ENCODE measurements at places on chromosomes 7 and 10.

- no peak for DNase-seq
Observed at GRCh38 chr10:11520892-11521291, 90.6 kb downstream of the USP6NL start.

GRCh38 chr7:46139079-46139478 is 218.0 kb upstream of the IGFBP3 start:
- DNase-seq, result peak; percentile 52

DNA sequence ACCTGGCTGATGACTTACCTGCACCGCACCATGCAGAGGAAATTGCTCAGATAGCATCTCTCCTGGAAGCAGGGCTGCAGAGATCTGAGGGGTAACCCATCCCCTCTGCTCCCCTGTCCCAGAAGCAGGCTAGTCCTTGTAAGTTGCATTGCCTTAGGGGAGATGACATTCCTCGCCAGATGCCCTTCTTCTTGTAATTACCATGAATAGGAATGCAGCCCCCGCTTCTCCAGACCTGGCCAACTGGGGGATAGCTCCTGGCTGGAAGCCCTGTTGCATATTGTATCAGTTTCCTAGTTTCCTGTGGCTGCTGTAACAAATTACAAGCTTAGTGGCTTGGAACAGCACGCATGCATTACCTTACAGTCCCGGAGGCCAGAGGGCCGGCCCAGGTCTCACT is 47.5 kb upstream of the EN2 start:
- no peak for DNase-seq

DNA sequence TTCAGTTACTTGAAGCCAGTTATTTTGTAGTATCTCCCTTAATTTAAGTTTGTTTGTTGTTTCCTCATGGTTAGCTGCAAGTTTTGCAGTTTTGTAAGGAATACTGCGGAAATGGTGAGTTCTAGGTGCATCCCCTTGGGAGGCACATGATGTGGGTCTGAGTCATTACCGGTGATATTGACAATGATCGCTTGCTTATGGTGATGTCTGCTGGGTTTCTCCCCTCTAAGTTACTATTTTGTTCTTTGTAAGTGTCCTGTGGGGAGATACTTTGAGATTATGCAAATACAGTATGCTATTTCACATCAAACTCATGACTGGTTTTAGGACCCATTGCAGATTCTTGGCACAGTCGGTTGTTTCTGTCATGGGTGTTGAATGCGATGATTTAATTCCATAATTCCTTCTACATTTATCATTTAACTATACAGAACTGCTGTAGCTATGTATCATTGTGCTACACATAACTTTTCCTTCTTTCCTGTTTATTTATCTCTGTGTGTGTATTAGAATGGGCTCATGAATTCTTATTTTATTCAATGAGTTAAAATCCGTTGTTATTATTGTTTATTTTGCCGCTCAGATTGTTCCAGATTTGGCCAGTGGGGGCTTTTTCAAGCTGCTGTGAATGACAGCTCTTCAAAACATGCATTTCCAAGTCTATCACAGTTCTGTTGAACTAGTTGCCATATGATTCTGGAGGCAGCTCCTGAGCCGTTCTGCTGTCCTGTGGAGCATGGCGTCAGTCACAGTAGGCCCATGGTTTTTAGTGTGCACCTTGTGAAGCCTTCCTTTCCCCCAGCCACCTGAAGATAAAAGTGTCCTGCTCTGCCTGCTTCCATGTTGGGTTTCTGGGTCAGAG is 18.4 kb downstream of the TSPAN14 start:
- peak; percentile 69 for DNase-seq

- DNase-seq, result no peak
Observed at GRCh38 chr7:28446131-28446530, 33.8 kb downstream of the CREB5 start.

DNA sequence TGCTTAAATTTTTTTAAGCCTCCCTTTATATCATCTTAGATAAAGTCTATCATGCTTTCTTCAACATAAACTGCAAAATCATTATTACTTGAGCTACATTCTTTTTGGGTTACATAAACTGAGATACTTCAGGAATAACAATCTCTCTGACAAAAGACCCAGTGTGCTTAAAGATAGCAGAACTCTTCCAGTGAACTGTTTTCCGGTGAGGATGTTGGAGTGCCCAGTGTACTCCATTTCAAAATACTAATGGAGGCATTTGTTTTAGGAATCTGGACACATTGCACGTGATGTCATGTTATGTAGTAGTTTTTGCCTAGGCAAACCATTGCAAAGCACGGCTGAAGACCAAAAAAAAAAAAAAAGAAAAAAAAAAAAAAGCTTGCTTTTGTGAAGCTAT is 388.2 kb upstream of the CELF2 start:
- DNase-seq, result no peak

DNA sequence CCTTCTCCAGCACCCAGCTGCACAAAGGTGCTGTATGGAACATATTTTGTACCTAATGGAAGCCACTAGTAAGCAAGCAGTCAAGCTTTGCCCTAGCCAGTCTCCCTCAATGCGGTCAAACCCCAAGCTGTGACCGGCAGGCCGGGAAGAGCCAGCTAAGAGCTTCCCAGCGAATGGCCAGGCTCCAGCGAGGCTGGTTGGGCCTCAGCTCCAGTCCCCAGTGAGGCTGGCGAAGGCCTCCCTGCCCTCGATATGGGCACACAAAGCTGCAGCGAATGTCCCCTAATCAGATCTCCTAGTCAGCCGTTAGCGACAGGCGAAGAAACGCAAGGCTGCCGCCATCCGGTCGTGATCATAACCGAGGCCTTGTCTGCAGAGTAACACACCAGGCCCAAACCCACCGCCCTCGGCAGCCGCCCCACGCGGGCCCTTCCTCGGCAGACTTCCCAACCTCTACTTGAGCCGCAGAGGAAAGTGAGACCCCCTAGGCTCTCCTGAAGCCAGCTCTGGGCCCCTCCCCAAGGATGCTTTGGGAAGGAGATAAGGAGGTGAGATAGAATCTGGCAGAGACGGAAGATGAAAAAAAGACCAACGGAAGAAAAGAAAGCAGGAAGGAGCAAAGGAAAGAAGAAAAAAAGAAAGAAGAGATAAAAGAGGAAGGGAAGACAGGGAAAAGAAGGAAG is 3.1 kb upstream of the HOXA9 start:
- DNase-seq, result peak; percentile 72

GRCh38 chr7:157515342-157516041 is 178.7 kb downstream of the DNAJB6 start:
- DNase-seq, result no peak

DNA sequence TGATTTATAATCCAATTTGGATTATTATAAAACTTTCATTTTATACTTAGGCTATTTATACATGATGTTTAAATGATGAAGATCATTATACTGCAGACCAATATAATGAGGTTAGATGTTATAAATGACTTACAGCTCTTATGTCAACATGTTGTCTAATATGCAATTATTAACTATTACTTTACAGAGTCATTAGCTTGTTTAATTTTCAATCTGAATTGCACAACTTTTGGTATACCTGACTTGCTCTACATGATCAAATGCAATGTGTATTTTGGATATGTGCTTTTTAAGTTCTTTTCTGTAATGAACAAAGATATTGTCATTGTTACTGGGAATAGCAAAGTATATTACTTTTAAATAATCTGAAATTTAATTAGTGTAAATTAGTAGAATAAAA is 569 bp downstream of the CD36 start:
- no peak for DNase-seq

GRCh38 chr10:52768001-52768532 is 4.5 kb downstream of the MBL2 start:
- DNase-seq, result no peak

GRCh38 chr10:88764110-88764509 is 4.3 kb downstream of the LIPN start:
- no peak for DNase-seq

- DNase-seq, result no peak
Observed at GRCh38 chr10:44463511-44464121, 78.7 kb upstream of the CXCL12 start.

- DNase-seq, result no peak
Observed at GRCh38 chr7:50372923-50373322, 68.4 kb downstream of the IKZF1 start.

DNA sequence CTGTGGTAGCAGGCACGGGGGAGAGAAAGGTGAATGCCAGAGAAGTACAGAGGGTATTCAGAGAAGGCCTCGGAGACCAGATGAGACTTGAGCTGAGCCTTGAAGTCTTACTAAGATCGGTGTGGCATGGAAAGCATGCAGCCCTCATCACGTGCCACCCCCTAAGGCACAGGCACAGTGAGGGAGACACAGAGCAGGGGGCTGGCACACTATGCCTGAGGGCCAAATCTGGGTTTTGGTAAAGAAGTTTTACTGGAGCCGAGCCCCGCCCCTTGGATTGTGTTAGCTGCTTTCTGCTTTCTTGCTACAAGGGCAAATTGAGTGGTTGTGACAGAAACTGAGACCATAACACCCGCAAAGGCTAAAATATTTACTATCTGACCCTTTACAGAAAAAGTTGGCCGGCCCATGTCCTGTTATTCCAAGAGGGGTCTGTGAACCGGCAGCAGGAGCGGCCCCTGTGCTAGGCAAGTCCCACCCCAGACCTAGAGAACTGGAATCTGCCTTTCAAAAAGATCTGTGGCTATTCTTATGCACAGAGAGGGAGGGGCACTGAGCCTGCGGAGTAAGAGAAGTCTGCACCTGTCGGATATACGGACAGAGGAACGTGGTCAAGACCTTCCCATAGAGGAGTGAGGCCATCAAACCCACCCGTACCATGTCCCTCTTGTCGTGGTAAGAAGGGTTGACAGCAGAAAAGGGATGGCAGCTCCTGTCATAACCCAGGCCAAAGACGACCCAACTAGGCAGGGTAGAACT is 109.3 kb upstream of the RHEB start:
- DNase-seq, result no peak

GRCh38 chr10:4663162-4663992 is 162.6 kb upstream of the AKR1E2 start:
- peak; percentile 97 for DNase-seq

- no peak for DNase-seq
Observed at GRCh38 chr7:14115701-14116100, 126.2 kb upstream of the ETV1 start.

- no peak for DNase-seq
Observed at GRCh38 chr7:38372290-38372689, 98.9 kb upstream of the TARP start.

GRCh38 chr7:88046839-88047573 is 113.0 kb downstream of the ADAM22 start:
- DNase-seq, result no peak

DNA sequence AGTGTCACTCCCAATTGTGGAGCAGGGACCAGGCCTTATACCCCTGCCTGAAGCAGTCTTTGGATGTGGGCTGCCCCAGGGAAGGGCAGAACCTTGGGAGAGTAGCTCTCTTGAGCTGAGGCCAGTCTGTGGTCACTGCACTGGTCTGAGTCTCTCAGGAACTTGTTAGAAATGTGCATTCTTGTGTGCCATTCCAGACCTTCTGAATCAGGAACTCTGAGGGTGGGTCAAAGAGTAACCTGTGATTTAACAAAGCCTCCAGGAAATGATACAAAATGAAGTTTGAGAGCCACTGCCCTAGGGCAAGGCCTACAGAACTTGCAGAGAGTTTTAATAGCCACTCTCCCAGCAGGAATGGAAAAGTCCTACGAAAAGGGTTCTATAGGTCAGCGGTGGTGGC is 68.1 kb downstream of the LYZL1 start:
- no peak for DNase-seq

- no peak for DNase-seq
Observed at GRCh38 chr7:127995156-127995880, 35.9 kb downstream of the LRRC4 start.

DNA sequence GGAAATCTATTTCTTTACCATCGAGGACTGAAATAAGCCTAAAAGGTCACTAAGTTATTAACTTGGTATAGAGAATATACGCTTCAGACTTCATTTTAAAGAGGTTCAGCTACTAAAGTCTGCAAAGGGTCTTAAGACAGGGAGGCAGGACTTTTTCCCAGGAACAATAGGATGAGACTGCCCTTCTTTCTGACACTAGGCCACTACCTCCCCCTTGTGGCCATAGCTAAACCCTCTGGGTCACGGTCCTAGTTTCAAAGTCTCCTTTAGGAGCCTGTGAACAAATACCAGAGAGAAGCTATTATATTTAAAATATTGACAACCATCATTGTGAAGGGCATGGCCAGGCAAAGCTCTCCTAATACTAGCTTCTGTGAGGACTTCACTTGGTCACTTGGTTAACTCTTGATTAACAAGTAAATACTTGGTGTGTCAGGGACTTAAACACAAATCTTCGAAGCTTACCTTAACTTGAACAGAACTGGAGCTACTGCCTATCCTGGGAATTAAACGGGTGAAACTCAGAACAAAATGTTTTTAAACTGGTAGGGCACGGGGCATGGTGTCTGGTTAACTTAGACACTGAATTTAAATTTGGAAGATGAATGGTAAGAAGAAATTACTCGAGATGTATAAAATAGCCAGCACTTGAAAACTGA is 75.6 kb downstream of the CCDC6 start:
- DNase-seq, result peak; percentile 45

- DNase-seq, result peak; percentile 80
Observed at GRCh38 chr7:471866-472639, 47.6 kb downstream of the PDGFA start.

DNA sequence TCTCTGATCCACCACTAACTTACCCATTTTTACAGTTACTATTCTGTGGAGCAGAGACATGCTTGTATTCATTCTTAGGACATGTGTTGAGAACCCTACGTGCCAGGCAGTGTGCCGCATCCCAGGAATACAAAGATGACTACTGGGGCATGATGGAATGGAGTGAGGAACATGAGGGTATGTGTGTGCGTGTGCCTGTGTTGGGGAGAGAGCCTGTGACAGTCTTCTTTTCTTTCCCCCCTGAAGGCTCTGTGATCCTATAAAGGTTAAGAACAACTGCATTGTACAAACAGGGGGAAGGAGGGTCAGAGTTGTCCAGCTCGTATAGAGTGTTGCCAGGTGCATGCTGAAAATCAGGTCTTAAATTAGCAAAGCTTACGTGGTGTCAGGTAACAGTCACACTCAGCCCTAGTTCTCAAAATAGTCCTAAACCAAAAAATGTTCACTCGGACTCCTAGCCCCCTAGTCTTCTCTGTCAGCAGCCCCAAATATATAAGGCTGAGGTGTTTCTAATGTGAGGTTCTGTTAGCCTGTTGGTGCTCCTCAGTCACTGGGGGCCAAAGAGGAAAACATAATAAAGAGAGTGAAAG is 161.9 kb downstream of the CELF2 start:
- DNase-seq, result no peak

GRCh38 chr7:32070406-32071360 is at the start of gene PDE1C:
PDE1C (minus strand) TSS chr7:32070407.
- DNase-seq, result no peak

DNA sequence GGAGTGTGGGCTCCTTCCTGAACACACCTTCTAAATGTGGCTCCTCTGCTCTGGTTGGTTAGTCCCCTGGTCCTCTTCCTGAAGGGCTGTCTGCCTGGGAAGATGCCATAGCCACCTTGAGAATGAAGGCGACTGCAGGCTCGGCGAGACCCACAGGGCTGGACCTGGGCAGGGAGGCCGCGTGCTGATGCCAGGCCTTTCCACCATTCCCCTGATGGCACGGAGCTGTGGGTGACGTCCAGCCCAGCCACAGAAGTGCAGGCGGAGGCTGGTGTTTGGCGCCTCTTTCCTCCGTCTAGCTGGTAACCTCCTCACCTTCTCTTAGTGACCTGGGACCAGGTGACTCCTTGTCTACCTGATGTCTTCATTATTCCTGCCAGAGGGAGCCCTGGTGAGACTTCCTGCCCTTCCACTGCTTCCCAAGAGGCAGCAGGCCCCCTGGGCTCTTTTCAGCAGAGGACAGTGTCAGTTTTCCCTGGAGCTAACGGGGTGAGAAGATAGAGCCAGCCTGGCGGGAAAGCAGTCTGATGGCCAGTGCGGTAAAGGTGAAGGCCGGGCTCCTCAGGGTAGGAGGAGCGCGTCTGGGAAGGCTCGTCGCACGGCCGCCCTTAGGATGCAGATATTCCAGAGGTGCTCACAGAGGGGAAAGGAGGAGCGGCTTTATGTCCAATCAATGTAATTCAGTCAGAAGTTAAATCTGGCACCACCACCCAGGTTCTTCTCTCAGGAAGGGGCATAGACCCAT is 34.9 kb downstream of the GBX1 start:
- no peak for DNase-seq
